SJCRH30 (cell line): ENCODE measurements at places on chromosomes 2 and 18. TPM values are rescaled to one million over a fixed set of nuclear protein-coding genes. Genes with fewer than 3 reads are reported as not detected.

GRCh38 chr18:69233465-69234054, 167.1 kb upstream of the DOK6 start:
- no peak for DNase-seq

The MATN3 gene
- 0.15 and 0.40 TPM in 2 replicates for total RNA-seq

The MOGAT1 gene
- total RNA-seq: not detected in 2 replicates

- DNase-seq: peak; percentile 78
Measured at GRCh38 chr2:104849618-104850141, 4.2 kb upstream of the POU3F3 start.

DNA sequence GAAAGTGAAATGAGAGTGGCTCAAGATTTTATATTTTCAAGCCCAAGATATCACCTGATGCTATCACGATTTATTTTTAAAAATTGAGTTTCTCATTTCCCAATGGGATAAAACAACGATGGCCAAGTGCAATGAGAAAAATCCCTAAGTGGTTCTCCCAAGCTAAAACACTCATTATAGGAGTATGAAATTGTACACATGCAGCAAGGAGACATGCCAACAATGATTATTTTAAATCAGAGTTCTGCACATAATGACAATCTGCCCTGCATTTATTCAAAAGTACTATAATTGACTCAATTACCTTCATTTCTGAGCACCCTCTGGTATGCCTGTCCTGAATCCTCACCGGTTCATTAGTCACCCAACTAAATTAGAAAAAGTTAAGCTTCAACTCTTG, 12.7 kb downstream of the CYTIP start:
- no peak for DNase-seq
